ENCODE measurements at places on chromosomes 6 and 20.
A peak's percentile ranks its signal among the peaks of the same experiment; 100 is the strongest.

- no peak for DNase-seq
These were observed 6.5 kb downstream of the PHIP start for GRCh38 chr6:79071547-79071946.

- DNase-seq, result peak; percentile 84
These were observed at the start of gene SNX9 for GRCh38 chr6:157823001-157823527. SNX9 (plus strand) TSS chr6:157823246; CDS start chr6:157823435, 189 bp downstream.

GRCh38 chr20:1924910-1925861 is 30.0 kb downstream of the SIRPA start:
- no peak for DNase-seq

GRCh38 chr6:24859608-24860200 is 61.0 kb upstream of the ARMH2 start:
- no peak for DNase-seq

DNA sequence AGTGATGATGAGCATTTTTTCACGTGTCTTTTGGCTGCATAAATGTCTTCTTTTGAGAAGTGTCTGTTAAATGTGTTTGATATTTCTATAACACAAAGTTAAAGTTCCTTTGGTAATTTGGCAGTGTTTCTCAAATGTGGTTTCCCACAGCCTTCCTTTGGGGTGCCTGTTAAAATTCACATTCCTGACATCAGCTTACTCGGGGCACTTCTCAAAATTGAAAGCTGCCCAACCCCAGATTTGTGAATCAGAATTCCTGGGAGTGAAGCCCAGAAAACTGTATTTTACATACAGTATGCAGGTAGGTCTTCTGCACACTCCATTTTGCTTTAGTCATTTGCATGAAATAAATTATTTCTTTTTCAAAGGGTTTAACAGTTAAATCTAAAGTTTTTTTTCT is 207.9 kb downstream of the GMPR start:
- no peak for DNase-seq

- DNase-seq, result no peak
These were observed 294.8 kb downstream of the GMDS start for GRCh38 chr6:1950631-1951030.

DNA sequence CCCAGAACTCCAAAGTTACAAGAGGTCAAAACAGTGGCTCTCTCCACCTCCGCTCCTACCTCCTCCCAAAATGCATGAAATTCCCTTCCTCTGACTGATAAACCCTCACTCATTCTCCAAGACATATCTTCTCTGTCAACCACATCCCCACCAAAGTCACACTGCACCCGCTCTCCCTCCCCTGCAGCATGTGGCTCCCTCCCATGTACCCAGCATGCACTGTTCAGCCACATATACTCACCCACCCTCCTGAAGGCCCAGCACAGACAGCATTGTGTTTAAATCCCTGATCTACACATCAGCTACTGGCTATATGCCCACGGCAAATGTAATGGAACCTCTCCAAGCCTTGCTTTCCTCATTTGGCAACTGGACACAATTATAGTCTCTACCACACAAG is 5.5 kb upstream of the POU5F1 start:
- no peak for DNase-seq

DNA sequence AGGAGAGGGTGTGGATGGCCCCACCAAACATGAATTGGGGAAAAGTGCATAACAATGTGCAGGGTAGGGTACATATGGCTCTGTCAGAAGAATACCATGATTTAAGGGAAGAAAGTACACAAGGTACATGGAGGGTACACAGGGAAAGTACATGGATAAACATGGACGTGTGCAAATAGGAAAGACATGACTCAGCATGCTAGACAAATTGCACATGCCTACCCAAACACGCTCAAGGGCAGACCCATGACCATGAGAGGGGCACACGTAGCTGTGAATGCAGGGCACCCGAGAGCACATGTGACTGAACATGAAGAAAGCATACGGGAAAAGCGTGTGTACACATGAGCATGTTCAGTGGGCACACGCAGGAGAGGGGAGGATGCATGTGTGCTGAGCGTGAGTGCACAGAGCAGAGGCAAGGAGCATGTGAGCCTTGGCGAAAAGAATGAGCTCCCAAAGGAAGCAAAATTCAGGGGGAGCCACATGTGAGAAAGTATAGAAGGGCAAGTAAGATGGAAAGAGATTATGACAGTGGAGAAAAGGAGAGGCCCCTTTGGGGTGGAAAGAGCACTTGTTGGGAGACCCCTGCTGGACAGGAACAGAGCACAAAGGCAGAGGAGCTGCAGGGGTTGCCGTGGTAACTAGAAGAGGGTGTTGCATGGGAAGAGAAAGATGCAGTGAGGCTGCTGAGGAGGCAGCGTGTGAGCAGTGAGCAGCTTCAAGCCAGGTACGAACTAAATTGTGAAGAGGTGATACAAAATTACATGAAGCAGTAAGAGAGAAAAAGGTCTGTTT is 17.8 kb downstream of the OR2H2 start:
- DNase-seq, result no peak

DNA sequence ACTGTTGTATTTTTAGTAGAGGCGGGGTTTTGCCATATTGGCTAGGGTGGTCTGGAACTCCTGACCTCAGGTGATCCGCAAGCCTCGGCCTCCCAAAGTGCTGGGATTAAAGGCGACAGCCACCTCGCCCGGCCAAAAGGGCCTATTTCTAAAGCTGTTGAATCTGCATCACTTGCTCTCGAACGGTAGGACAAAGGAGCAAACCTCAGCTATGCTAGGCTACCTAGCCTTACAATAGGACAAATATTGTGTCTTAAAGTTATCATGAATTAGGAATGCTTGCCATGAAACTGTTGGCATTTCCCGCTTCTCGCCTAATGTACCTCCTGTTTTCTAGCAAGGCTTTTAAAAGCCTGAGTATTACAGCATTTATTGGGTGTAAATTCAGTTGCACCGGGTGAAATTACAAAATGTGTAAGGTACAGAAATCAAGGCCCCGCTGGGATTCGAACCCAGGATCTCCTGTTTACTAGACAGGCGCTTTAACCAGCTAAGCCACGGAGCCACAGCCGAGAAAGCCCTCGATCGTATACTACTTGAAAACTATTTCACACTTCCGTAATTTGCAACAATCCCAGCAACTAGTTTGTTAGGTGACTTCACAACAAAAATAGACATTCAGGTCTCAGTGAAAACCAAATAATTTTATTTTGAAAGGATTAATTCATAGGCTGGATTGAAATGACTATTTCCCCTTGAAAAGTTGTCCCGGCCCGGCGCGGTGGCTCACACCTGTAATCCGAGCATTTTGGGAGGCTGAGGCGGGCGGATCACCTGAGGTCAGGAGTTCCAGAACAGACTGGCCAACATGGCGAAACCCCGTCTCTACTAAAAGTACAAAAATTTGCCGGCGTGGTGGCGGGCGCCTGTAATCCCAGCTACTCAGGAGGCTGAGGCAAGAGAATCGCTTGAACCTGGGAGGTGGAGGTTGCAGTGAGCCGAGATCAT is 211.6 kb upstream of the ZNF184 start:
- peak; percentile 56 for DNase-seq

GRCh38 chr20:4613718-4614620 is 107.7 kb upstream of the PRND start:
- no peak for DNase-seq
